ENCODE measurements at places on chromosomes 2 and 18. TPM values are rescaled to one million over a fixed set of nuclear protein-coding genes. Genes with fewer than 3 reads are reported as not detected.

DNA sequence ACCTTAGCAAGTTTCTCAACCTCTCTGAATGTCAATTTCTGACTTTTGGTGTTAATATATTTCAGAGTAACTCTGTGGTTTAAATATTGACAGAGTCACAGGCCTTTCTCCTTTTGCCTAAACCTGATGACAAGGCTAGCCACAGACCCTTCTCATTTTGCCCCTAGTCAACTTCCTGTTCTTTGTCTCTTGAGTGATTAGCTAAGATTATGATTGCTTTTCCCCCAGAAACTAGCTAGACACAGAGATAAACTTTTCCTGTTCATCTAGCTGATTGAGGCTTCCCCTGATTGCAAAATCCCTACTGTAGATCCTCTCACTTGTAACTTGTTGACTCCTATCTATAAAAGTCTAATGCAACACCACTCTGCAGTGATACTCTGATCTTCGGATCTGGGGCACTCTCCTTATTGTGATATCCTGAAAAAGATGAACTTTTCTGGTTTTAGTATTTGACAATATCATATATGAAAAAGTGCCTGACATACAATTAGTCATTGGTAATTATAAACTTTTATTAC, 241.4 kb downstream of the ZNF385B start:
- DNase-seq: no peak

DNA sequence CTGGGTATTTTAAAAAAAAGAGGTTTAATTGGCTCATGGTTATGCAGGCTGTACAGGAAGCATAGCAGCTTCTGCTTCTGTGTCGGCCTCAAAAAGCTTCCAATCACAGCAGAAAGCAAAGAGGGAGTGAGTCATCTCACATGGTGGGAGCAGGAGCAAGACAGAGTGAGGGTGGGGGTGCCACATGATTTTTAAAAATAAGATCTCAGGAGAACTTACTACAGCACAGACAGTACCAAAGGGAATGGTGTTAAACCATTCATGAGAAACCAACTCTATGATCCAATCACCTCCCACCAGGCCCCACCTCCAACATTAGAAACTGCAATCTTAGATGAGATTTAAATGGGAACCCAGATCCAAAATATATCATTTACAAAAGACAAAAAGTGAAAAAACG, 14.6 kb downstream of the ZNF519 start:
- no peak for DNase-seq

- no peak for DNase-seq
Observed at GRCh38 chr2:20422402-20423271, 24.2 kb upstream of the RHOB start.

- DNase-seq: no peak
Observed at GRCh38 chr2:58540681-58541080, 299.6 kb upstream of the FANCL start.

DNA sequence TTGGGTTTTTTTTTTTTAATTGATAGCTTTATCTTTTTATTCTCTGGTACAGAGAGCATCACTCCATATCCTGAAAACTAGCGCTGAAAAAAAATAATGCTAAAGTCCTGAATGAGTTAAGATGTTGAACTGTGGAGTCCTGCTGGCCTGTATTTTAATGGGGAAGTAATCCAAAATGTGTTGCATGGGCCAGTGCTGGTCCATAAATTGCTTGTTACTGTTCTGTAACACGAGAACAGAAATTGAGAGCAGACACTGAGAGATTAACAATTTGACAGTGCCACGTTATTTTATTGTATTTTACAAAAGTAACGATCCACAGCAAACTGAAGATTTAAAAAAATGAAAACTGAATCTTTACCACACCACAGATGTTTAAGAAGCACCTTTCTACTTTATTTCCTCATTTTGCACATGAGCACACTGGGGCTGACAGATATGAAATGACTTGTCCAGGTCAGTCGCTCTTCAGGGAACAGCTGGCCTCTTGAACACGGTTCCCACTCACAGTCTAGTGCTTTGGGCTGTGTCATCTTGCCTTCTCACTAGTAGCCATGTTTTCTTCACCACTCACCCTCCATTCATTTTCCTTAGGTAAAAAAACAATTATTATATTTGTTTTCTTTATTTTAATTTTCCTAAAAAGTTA, 35.3 kb downstream of the ZCCHC2 start:
- no peak for DNase-seq

DNA sequence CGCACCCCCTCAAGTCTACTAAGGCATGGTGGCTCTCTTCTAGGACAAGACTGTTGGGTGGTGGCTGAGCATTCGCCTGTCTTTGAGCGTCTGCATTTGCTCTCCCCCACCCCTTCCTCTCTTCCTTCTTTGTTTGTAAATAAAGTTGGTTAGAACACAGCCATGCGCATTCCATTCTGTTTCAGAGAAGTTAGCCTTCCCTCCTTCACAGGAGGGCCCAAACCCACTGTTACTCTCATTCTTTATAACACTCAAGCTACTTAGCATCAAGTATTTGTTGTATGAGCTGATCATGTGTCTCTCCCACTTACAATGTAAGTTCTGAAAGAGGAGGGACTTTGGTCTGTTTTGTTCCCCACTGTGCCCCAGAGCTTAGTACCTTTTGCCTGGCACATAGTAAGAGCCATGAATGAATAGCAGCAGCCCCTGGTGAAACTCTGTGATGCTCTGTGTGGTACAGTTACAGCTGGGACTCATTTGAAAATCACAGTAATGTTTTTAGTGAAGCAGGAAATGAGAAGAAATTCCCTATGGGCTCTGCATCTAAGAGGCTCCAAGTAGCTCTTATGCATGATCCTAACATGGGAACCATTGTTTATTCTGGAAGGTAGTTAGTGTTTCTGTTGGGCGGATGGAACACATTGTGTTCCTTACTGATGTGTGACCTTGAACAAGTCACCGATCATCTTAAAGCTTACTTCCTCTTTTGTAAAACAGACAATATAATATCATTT, 7.7 kb downstream of the MGAT5 start:
- no peak for DNase-seq

DNA sequence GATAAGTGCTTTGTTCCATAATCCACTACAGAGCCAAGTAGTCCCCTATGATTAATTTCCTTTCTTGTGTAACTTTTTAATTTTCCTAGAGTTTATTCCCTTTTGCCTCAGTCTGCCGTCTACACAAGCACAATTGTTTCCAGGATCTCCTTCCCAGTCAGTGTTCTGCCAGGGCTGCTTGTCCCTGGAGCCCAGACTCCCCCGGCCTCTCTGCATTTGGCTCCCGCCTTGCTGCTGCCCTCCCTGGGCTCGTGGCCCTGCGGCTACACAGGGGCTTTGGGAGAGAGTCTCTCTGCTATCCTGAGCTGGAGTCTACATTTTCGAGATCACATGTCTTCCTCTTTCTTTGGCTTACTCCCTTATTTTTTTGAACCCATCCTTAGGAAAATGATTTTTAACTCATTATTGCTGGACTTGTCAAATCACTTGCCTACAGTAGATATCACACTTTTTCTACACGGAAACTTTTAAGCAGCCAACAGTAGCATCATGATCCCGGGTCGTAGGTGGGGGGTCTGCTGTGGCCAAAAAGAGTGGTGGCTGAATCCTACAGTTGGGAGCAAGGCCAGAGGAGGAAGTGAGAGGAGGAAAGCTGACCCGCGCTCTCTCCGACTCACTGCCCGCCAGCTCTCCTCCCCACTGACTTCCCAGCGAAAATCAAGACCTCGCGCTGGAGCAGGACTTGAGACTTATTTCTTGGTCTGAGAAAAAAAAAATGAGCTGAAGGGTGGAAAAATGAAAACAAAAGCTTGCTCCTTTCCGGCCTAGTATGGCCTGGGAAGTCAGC, 9.4 kb downstream of the FBLN7 start:
- no peak for DNase-seq

- DNase-seq: peak; percentile 79
Observed at GRCh38 chr2:233972941-233973575, 55.9 kb downstream of the TRPM8 start.

DNA sequence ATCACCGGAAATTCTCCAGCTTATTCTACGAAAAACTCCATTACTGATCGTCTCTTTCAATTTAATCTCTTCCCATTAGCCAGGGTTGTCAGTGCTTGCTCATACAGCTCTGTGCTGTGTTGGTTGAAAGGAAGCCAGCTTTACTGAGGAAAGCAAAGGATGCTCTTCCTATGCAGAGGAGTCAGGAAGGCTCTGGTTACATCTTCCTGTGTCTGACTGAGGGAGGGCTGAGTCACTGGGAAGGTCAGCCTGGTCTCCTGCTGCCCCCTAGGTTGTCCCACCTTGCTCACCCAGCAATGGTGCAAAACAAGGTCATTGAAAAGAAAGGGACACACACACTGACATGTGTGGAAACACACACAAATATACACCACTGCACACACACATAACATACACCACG, 975.6 kb downstream of the DCDC2C start:
- no peak for DNase-seq

G6PC2 gene
- total RNA-seq: not detected

HYCC2 gene
- 45.6 TPM for total RNA-seq

TMEM18 gene
- 18.9 TPM for total RNA-seq

TCF7L1 gene
- total RNA-seq: 2.9 TPM

NTSR2 gene
- total RNA-seq: not detected

GAREM1 gene
- 19.3 TPM for total RNA-seq

All from Calu3 (cell line).